ENCODE measurements at places on chromosomes 6 and 20. TPM values are rescaled to one million over a fixed set of nuclear protein-coding genes. Genes with fewer than 3 reads are reported as not detected.

DNA sequence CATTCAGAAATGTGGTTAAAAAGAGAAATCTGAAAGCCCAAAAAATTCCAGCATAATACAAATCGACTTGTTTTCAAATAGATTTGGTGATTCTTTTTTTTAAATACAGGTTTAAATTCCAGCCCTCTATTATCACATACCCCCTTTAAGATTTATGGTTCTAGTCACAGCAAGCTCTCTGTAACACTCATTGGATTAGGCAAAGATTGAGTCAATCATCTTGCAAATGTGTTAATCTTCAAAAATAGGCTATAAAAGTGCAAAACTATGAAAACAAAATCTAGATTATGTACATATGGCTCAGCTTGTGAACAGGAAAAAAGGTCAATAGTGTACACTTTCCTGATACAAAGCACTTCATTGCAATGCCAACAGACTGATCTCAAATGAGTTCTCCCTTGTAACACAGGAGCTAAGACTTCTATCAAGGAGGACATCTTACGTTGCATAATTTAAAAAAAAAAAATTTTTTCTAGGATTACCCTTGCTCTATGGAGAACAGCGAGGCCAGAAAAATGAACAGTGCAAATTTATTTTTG lies 26.2 kb downstream of the ZNF217 start:
- no peak for DNase-seq
- H3K36me3 ChIP-seq, result peaks cover 39% of the 10 kb centered on the region
- H3K4me3 ChIP-seq, result no peak overlapping the region
- H3K27me3 ChIP-seq, result no peaks in the 10 kb centered on the region
- no peak overlapping the region for H3K27ac ChIP-seq

GRCh38 chr6:34897716-34898115 lies 8.7 kb downstream of the ANKS1A start:
- no peaks in the 10 kb centered on the region for H3K27me3 ChIP-seq
- no peaks in the 10 kb centered on the region for H3K36me3 ChIP-seq
- H3K4me3 ChIP-seq, result no peak overlapping the region
- no peak for DNase-seq
- no peaks in the 10 kb centered on the region for H3K4me1 ChIP-seq

The MTFR2 gene
- 2.5 TPM for total RNA-seq

The STMND1 gene
- total RNA-seq, result 0.43 TPM

- H3K4me1 ChIP-seq, result no peaks in the 10 kb centered on the region
- H3K36me3 ChIP-seq, result no peaks in the 10 kb centered on the region
- H3K27ac ChIP-seq, result no peak overlapping the region
- H3K27me3 ChIP-seq, result peaks cover 15% of the 10 kb centered on the region
- no peak for DNase-seq
Observed at GRCh38 chr20:40591536-40591935, 97.5 kb downstream of the MAFB start.

DNA sequence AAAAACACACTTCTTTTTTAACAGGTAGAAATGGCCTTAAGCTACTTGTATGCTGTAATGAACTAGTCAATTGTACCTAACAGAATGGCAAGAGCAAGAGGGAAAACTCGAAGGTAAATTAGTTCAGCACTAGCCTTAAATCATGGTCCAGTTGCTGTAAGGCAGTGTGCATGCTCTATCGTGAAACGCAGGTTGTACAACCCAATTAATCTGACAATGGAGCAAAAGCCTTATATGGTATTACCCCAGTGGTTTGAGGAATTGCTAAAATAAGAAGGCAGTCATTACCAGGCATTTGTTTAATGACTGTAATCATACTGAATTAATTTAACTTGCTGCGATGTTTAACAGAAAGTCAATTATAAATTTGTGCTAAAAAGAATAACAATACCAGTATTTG lies 69.3 kb upstream of the SOX4 start:
- no peak overlapping the region for H3K4me3 ChIP-seq
- H3K27ac ChIP-seq, result no peak overlapping the region
- no peaks in the 10 kb centered on the region for H3K4me1 ChIP-seq
- DNase-seq, result no peak
- peaks cover 7% of the 10 kb centered on the region for H3K27me3 ChIP-seq

GRCh38 chr6:150490586-150490985 lies 109.1 kb upstream of the PLEKHG1 start:
- H3K4me1 ChIP-seq, result peaks cover 4% of the 10 kb centered on the region
- no peaks in the 10 kb centered on the region for H3K27me3 ChIP-seq
- no peak for DNase-seq
- no peak overlapping the region for H3K27ac ChIP-seq
- H3K4me3 ChIP-seq, result no peak overlapping the region
- H3K36me3 ChIP-seq, result peaks cover 3% of the 10 kb centered on the region
